ENCODE measurements at places on chromosomes 4 and X.

DNA sequence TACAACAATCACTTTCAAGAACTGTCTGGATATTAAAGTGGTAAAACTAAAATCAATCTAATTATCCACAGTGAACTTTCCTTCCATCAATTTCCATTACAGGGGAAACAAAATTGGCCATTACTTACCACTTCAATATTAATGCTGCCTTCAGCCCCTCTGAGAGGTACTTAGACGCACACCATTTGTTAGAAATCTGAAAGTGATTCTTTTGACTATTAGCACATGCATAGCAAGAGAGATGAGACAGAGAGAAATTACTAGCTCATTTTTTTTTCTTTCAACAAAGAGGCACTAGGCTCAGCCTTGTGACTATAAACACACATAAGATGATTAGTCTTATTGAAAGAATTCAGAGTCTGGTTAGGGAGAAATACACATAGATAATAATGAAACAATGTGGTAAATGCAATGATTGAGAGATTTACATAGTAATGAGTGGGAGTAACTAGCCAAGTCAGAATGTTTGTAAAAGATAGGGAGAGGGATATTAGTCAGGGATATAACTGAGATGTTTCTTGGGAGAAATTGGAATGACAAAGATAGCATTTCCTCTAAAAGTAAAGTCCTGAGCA is 93.3 kb downstream of the YIPF7 start:
- DNase-seq = no peak

DNA sequence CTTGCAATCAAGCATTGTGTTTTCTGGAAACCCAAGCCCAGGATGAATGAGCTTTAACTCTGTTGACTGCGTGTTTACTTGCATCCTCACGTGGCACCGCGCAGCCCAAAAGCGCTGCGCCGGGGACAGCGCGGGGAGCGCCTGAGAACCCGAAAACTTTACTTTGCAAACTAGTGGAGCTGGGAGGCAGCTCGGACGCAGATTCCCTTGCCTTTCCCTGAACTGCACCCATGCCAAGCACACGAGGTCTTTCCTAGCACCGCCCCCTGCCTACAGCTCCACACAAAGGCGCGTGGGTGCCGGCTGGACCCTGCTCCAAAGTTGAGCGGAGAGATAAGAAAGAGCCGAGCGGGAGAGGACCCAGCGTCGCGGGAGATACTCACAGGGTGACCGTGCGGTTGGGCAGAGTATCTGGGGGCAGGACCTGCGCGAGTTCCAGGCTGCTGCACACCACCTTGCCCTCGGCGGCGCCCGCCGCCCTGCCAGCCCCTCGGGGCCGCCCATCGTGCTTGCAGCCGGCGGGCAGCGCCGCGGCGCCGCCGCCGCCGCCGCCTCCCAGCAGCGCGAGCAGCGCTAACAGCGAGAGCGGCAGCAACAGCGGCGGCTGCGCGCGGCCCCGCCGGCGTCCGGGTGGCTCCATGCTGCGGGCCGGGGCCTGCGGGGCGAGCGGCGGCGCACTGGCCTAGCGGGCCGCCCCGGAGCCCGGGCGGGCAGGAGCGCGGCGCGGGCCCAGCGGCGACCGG is 550 bp downstream of the ADGRA3 start:
- no peak for DNase-seq

DNA sequence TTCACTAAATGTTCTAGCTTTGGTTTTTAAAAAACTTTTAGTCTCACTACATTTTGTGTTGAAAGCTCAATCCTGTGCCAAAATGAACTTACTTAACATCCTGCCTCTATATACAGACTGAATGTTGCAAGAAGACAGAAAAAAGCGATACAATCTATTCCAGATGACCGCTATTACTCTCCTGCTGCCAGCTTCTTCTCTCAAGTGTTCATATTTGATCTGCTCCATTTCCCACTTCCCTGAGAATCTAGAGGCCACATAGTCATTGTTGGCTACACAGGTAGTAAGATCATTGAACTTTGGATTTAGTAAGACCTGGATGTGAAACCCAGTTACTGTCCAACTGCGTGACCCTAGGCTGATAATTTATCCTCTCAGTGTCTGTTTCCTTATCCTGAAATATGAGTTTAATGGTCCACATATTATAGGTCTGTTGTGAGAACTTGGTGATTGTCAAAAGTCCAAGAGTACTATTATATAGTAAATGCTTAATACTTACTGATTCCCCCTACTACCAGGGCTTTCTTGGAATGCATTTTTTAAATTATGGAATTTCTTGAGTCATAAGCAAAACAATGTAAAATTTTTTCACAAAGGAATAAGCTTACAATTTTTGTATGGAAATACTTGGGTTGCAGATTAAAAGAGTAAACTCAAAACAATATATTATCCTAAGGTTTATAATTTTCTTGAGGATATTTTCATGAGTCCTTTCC is 976.8 kb upstream of the ADGRL3 start:
- DNase-seq = no peak

DNA sequence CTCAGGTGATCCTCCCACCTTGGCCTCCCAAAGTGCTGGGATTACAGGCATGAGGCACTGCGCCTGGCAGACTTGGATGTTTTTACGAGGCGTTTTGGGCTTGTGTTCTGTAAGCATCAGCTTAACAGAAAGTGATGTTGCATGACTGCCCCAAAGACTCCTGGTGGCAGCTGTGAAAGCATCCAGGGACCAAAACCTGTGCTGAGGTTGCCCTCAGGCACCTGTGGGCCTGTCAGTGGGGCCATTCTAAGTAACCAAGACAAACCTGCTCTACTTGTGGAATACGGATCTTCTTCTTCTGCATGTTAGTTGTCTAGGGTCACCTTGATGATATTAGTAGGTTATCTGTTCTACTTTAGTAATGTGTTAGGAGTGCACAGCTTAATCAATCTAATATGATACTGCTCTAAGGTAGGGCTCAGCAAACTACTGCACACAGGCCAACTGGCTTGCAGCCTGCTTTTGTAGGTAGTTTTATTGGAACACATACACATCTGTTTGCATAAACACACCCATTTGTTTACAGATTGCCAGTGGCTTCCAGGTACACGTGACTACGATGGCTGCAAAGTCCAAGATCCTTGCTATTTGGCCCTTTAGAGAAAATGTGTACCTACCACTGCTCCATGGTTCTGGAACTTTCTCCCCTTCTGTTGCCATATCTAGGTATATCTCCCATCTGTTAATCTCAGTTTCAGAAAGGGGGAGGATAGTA is 136.7 kb downstream of the GPR143 start:
- DNase-seq = no peak

GRCh38 chr4:30856795-30857564 is 136.8 kb downstream of the PCDH7 start:
- DNase-seq = no peak

All from CD4-positive, alpha-beta T cell treated with Interleukin-2 at 100 ng/mL for 4 hours (primary cell).